ENCODE measurements at places on chromosomes 4 and X.

GRCh38 chr4:121072224-121073003 is at the start of gene NDNF:
Gene NDNF, minus strand, starts transcription at chr4:121072535. Its CDS starts 26,698 bp downstream, at chr4:121045837.
- DNase-seq = no peak

DNA sequence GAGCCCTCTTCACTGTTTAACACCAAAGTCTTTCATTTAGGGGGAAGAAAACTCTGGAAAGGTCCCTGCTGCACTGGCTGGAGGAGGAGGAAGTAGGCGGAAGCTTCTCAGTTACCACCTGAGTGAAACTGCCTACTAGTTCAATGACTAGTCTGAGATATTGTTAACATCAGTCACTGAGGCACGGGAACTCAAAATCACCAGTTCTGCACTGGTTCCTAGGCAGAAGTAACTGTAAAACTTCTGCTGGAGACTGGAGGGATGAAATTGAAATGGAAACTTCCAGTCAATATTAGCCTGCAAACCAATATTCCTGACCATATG is 178.3 kb downstream of the SNCA start:
- DNase-seq = no peak

GRCh38 chrX:109822861-109823260 is 89.8 kb upstream of the ACSL4 start:
- no peak for DNase-seq

- DNase-seq = no peak
Measured at GRCh38 chr4:74283614-74284013, 24.7 kb upstream of the EPGN start.

DNA sequence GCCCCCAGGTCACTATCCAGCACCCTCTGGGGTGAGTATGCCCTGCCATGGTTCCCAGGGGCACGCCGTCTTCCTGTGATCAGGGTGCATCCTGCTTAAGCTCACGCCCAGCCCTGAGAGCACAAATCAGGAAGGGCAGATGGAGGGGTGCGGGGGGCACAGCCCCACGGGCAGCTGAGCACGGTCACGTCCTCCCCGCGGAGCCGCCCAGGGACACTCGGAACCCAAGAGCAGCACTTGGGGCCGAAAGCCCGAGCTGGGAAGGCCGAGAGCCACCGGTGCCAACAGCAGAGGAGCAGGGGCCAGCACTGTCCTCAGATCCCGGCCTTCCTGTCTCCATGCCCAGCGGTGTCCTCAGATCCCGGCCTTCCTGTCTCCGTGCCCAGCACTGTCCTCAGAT is 21.5 kb downstream of the NELFA start:
- no peak for DNase-seq

DNA sequence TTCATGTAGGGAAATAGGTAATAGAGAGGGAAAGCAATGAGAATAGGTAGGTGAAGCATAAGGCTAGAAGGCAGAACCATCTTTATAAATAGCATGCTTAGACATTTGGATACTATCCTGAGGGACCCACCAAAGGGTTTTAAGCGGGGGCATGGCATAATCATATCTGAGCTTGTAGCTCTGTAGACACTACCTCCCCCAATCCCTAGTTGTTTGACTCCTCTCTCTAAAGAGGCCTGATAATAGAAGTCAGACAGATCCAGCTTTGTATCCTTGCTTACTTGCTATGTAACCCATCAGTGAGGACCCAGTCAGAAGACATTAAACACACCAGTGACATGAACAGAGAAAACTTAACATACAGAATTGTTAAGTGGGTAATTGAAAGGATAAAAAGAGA is 58.7 kb downstream of the SCFD2 start:
- DNase-seq = no peak

DNA sequence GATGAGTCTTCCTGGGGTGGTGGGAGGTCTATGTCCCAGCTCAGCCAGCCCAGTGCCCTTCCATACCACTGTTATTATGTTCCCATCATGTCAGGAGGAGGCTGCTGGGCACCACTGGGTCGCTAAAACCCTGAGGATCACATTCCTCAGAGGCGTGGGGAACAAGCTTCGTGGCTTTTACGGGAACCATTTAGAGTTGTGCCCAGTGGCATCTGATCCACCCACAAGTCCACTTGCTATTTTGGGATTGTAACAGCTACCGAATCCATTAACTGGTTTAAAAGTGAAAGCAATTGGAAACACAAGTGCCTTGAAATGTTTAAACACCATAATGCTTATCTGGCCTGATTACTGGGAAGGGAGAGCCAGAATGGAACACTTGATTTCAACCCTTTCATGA is 13.1 kb upstream of the CCKAR start:
- no peak for DNase-seq

GRCh38 chrX:41245641-41246040 is 88.3 kb upstream of the DDX3X start:
- no peak for DNase-seq

DNA sequence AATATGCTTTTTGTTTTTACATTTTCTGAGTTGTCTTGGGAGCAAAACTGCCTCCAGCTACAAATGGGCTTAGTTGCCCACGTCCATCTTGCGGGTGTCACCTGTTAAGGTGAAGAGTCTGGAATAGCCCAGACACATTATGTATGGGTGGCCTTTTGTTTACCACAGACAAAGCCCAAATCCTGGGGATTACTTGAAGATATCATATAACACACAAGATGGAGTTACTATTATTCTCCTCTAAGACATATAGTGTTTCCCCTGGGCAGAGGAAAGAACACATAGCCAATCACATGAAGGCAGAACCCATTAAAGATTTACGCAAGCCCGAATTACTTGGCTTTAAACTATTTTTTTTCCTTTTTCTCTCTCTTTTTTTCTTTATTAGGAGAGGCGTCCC is 625.6 kb upstream of the FAM241A start:
- no peak for DNase-seq

DNA sequence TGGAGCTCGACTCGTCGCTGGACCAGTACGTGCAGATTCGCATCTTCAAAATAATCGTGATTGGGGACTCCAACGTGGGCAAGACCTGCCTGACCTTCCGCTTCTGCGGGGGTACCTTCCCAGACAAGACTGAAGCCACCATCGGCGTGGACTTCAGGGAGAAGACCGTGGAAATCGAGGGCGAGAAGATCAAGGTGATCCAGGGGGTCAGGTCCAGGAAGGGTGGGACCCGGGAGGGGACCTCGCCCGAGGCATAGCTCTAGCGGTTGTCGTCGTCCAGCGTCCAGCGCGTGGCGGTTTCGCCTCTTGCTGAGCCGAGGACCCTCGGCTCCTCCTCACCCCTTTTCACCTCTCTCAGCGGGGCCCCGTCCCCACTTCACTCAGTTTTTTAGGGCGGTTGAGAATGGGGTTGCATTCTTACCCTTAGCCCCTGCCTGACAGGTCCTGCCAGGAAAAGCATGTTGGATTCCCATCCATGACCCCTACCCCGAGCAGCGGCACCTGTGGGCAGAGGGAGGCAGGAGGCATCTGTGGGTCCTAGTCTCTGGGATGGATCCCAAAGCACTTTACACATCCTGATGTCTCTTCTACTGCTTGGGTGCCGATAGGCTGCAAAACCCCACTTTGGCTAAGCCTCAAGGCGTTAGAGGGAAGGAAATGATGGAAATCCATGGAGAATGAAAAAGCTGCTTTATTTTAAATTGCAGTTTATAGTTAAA is 524 bp downstream of the RAB33A start:
- DNase-seq = no peak

DNA sequence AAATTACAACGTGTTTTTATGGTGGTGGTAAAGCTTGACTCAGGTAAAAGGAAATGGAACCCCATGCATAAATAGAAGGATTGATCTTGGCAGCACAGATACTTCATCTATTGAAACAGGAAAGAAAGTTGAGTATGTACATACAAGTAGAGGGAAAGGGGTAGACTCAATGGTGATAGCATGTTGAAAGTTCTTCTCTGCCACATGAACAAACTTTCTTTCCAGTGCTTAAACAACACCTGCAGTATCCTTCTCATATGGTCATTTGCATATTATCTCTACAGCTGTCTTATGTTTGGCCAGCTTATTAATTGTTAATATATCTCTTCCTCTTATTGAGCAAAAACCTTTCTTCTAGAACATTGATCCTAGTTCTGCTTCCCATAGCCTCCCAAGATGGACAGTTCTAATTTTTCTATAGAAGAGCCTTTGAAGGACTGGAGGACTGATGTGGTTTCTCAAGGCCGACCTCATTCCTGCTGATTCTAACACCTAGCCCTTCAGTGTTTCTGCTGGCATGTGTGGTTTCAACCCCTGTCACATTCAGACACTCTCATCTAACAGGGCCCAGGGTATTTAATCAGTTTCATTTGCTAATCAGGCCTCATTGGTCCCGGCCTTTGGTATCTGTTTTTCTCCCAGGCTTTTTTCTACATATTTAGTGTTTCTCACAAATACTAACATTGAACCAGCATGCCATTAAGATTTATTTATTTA is 108.1 kb upstream of the SPRY1 start:
- no peak for DNase-seq

- no peak for DNase-seq
Measured at GRCh38 chr4:13659341-13660070, 32.0 kb upstream of the BOD1L1 start.

GRCh38 chr4:143538979-143539669 is 25.6 kb downstream of the SMARCA5 start:
- DNase-seq = no peak

GRCh38 chr4:77586951-77587383 is 18.7 kb upstream of the CXCL13 start:
- no peak for DNase-seq

GRCh38 chr4:85084371-85085094 is 118.0 kb upstream of the WDFY3 start:
- peak; percentile 34 for DNase-seq

GRCh38 chrX:21255032-21255618 is 119.1 kb upstream of the CNKSR2 start:
- no peak for DNase-seq

DNA sequence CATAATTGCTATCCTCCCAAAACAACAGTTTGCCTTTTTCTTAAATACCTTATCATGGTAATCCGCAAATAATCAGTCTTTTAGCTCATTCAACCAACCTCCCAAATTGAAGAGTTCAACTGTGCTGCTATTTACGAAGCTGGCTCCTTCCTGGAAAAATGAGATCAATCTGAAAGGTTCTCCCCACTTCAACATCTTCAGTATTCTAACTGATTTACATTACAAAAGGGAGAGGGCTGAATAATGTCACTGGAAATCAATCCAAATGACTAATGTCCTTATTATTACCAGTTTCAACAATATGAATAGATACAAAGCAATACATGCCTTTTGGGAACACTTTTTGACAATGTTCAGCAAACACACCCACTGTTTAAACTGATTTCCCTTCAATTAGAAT is 86.2 kb downstream of the WNK3 start:
- no peak for DNase-seq

Data from SW 1271 (cell line).